Activated naive CD4-positive, alpha-beta T cell treated with anti-CD3 and anti-CD28 coated beads for 36 hours (primary cell): ENCODE measurements at places on chromosomes 16 and 17.
A peak's percentile ranks its signal among the peaks of the same experiment; 100 is the strongest.

DNA sequence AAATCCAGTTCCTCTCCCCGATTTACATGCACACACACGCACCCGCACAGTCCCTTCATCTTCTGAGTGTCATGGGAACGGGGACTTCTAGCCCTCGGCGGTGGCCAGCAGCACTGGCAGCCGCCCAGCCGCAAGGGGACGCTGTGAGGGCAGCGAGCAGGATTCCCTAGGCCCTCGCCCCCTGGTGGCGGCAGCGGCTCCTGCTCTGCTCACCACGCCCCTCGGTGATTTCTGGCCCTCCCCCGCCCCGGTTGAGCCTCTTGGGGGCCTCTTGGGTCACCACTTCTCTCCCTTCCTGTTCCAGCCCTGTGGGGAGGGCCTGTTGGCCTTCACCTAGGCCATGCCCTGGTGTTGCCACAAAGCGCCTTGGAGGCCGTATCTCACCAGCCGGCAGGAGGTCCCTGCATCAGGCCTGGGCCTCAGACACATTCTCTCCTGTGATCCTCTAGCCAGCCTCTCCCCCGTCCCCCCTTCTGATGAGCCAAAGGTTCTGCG lies 75.2 kb upstream of the KSR1 start:
- H3K27ac ChIP-seq, result no peak overlapping the region
- no peaks in the 10 kb centered on the region for H3K36me3 ChIP-seq
- DNase-seq, result peak; percentile 87
- no peak overlapping the region for H3K4me3 ChIP-seq
- H3K27me3 ChIP-seq, result peaks cover 24% of the 10 kb centered on the region

- no peaks in the 10 kb centered on the region for H3K36me3 ChIP-seq
- no peak overlapping the region for H3K4me3 ChIP-seq
- DNase-seq, result no peak
Observed at GRCh38 chr16:66064801-66065530, 301.5 kb upstream of the CDH5 start.

- H3K27ac ChIP-seq, result no peak overlapping the region
- peak; percentile 37 for DNase-seq
- no peaks in the 10 kb centered on the region for H3K27me3 ChIP-seq
- H3K4me1 ChIP-seq, result peaks cover 32% of the 10 kb centered on the region
- H3K36me3 ChIP-seq, result no peaks in the 10 kb centered on the region
Observed at GRCh38 chr16:88747588-88748301, 37.3 kb downstream of the PIEZO1 start.

DNA sequence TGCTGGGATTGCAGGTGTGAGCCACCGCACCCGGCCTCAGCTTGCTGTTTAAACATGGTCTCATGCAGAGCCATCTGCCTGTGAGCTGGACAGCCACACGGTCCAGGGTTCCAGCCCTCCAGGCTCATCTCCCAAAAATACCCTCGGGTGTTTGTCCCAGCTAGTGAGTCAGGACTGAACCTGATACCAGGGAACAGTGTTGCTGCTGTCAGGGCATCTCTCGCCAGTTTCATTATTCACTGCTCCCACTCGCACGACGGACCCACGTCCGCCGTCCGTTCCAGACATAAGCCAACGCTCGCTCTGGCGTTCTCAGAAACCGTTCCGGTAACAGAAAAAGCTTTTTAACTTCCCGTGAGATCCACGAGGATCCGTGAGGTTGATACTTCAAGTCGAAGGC lies 77.6 kb downstream of the NXN start:
- no peak overlapping the region for H3K27ac ChIP-seq
- peaks cover 38% of the 10 kb centered on the region for H3K27me3 ChIP-seq
- no peaks in the 10 kb centered on the region for H3K36me3 ChIP-seq
- DNase-seq, result no peak
- no peaks in the 10 kb centered on the region for H3K4me1 ChIP-seq
- no peak overlapping the region for H3K4me3 ChIP-seq

DNA sequence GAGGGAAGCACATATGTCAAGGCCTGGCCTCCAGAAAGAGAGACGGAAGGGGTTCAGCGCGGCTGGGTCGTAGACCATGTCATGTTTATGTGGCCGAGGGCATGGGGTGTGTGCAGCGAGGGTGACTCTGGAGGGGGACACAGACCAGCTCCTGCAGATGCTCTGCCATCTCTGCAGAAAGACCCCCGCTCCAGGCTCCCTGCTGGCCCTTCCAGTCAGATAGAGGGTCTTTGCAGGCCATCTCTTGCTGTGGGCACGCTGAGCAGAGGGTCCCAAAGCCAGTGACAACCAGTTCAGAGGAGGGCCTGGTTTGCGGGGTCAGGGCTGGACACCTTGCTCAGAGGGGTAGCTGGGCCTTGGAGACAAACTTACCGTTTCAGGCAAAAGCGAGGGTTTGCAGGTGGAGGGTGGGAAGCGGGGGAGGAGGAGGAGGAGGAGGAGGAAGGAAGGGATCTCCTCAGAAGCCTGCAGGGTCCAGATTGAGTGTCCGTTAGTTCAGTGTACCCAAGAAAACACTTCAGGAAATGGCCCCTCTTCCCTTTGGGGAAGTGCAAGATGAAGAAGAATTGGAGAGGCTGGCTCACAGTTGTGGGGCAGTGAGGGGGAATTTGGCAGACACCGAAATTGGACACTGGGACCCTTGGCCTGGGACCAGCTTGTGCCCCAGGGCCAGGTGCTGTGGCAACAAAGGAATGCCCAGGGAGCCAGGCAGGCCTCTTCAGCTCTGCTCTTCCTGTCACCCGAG lies 102.8 kb downstream of the CMIP start:
- no peak overlapping the region for H3K27ac ChIP-seq
- H3K27me3 ChIP-seq, result no peaks in the 10 kb centered on the region
- H3K4me3 ChIP-seq, result no peak overlapping the region
- peaks cover 49% of the 10 kb centered on the region for H3K4me1 ChIP-seq
- H3K36me3 ChIP-seq, result no peaks in the 10 kb centered on the region
- DNase-seq, result no peak
